ENCODE measurements at places on chromosomes 1 and 21.
A peak's percentile ranks its signal among the peaks of the same experiment; 100 is the strongest.

DNA sequence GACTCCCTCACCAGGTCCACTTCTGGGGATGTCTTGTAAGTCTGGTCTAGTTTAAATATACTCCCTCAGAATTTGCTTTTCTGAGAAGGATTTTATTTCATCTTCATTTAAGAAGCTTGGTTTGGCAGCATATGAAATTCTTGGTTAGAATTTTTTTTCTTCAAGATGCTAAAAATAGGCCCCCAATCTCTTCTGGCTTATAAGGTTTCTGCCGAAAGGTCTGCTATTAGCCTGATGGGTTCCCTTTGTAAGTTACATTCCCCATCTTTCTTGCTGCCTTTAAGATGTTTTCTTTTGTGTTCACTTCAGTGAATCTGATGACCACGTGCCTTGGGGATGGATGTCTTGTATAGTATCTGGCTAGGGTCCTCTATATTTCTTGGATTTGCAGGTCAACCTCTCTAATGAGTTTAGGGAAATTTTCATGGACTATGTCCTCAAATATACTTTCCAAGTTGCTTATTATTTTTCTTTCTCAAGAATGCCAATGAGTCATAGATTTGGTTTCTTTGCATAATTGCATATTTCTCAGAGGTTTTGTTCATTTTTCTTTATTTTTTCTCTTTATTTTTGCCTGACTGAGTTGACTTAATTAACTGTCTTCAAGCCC, 19.4 kb downstream of the TCP10L start:
- no peak for DNase-seq

GRCh38 chr1:38250356-38250755, 203.8 kb upstream of the POU3F1 start:
- DNase-seq = no peak

DNA sequence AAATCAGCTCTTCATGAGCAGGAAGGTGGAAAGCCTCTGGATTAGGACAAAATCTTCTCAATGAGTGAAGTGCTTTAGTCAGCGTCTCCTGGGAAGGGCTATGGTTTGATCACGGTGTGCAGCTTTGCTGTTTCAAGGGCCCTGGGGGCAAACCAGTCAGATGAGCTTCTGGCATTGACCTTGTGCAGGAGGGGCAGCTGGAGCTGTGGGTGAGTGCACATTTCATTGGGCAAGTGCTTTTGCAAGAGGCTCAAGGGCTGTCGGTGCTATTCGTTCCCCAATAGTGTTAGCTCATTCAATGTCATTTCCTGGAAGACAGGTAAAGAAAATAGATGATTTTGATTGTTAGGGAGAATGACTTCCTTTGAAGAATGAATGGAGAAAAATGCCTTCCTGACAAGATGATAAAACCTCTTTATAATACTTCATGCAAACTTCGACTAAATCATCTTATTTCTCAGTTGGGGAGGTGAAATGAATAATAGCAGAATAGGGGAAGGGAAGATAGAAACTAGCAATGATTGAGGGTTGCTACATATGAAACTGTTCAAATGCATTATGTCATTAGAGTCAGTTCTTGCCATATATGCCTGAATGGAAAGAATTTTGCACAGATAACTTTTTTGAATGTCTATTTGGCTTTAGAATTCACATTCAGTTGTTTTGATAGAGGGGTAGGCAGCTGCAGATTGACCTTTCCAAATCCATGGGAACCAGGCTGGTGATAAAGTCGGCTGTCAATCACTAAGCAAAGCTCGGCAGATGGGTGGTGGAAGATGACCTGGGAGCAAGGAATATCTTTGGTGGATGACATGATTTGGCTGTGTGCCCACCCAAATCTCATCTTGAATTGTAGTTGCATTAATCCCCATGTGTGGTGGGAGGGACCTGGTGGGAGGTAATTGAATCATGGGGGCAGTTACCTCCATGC, 12.9 kb upstream of the DISC1 start:
- DNase-seq = no peak

GRCh38 chr1:227779685-227780084, 35.8 kb upstream of the PRSS38 start:
- no peak for DNase-seq

GRCh38 chr1:208829595-208829994, 585.4 kb upstream of the PLXNA2 start:
- no peak for DNase-seq

DNA sequence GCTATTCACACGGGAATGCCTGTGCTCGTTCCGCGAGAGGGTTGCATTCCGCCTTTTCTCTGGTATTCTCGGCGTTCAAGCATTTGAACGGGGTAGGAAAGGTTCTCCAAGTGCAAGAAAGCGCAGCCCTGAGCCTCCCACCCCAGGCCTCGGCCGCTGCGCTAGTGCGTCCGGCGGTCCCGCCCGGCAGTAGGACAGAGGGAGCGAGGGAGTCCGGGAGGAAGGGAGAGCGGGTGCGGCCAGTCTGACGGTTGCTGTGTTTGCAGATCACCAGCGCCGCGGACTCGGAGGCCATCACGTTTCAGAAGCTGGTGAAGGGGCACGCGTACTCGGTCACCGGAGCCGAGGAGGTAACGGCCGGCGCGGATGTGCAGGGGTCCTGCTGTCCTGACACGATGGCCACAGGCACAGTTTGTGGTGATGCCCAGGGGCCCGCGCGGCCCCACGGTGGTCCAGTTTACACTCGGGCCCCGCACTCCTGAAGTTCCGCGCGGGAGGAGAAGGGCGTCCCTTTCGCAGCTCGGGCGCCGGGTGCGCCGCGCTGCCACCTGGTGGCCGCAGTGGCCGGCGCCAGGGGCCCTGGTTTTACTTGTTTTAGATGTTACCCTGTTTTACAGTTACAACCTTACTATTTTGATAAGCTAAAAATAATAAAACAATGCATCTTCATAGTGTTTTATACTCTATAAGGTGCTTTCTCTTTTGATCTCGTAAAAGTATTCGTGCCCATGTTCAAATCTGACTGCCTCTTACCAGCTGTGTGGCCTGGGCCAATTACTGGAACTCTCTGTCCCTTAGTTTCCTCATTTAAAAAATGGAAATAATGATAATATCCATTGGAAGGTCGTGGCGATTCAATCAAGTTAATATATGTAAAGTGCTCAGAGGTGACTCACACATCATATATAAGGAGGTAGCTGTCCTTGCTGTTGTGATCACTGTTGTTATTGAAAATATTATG, 36.7 kb downstream of the CAPN2 start:
- no peak for DNase-seq

DNA sequence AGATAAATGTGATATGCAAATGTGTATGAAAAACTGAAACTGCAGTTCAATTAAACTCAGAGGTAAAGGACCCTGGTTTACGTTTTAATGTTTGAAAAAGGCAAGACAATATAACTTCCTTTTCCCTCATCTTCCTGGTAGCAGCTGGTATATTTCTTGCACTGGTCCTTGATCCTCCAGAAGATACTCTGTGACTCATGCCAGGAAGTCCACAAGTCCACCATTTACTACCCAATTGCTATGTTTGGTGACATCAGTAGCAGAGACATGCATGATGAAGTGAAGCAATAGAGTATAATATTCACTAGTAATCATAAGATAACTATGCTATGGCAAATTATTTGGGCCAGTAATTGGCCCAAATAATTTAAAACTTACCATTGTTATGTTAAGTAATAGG, 774.5 kb upstream of the NEGR1 start:
- DNase-seq = no peak

DNA sequence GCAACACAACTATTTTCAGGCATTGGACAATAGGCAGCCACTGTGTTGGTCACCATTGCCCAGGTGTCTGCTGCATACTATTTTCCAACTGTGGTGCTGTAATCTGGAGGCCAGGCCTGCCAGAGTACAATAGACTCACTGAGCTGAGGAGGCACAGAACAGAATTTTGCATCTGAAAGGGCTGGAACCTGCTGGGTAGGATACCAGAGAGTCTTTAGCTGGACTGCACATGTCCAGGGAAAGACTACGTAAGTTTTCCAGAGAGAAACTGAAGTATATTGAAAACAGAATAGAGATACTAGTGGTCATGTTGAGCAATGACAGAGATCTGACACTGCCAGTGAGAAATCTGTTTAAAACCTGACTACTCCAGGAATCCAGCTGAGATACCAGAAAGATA, 200.8 kb downstream of the RASAL2 start:
- no peak for DNase-seq

DNA sequence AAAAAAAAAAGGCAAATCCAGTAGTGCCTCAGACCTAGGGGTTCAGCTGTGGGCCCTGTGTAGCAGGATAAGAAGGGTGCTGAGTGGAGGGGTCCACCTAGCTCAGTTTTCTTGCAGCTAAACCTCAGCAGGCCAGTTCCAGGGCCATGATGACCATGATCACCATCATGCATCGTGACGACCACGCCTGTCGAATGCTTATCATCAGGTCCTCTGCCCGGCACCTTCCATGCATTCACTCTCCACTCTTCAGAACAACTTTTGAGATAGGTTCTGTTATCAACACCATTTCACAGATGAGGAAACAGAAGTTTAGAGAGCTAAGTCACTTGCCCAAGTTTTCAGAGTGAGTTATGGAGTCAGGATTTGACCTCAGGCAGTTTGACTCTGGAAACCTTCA, 54.9 kb downstream of the ACBD3 start:
- no peak for DNase-seq

DNA sequence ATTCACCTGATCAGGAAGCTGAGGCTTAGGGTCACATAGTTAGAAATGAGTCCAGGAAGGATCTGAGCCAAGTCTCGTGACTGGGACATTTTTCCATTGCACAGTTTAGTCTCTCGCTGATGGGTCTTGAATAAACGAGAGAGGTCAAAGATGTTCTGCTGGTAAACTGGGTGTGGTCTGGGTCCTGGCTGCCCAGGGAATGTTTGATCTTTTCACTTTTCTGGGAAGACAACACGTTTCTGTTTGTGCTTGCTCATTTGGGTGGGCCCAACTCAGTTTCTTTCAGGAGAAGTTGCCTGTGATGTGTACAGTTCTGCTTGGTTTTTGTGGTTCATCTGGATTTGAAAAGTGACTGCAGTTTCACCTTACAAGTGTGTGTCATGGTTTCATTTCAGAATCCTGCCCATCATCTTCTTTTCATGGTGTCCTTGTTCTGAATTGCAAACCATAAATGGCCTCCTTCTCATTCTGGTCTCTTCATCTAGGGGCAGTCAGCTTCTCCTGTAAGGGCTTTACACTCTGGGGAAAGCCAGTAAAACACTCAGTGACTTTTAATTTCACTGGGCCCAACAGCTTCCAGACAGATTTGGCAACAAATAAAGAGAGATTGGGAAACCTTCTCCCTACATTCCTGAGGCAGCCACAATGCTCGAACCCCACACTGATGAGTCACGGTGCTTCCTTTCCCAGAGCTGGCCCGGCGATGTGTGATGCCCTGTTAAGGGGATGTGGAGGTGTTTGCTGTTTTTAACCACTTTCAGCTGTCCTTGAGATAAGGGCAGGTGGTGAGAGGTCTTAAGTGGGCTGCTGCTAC, 7.2 kb upstream of the TACSTD2 start:
- DNase-seq = no peak

- peak; percentile 78 for DNase-seq
These were observed 58.3 kb downstream of the UBE2T start for GRCh38 chr1:202283379-202283844.

GRCh38 chr1:41474490-41475271, 9.8 kb downstream of the EDN2 start:
- peak; percentile 57 for DNase-seq

- no peak for DNase-seq
These were observed 204.7 kb upstream of the PROX1 start for GRCh38 chr1:213782941-213783672.

GRCh38 chr1:228085287-228085951, 2.9 kb downstream of the ARF1 start:
- no peak for DNase-seq

DNA sequence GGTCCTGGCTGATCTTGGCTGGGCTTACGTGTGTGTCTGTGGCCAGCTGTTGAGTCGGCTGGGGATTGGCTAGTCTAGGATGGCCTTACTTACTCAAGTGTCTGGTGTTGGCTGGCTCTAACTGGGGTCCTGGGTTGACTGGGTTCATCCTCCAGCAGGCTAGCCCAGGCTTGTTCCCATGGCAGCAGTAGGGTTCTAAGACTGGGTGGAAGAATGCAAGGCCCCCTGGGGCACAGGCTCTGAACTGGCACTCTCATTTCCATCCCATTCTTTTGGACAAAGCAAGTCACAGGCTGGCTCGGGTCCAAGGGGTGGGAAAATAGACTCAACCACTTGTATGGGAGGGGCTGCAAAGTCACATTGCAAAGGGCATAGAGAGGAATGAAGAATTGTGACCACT, 7.9 kb upstream of the OPRD1 start:
- no peak for DNase-seq

DNA sequence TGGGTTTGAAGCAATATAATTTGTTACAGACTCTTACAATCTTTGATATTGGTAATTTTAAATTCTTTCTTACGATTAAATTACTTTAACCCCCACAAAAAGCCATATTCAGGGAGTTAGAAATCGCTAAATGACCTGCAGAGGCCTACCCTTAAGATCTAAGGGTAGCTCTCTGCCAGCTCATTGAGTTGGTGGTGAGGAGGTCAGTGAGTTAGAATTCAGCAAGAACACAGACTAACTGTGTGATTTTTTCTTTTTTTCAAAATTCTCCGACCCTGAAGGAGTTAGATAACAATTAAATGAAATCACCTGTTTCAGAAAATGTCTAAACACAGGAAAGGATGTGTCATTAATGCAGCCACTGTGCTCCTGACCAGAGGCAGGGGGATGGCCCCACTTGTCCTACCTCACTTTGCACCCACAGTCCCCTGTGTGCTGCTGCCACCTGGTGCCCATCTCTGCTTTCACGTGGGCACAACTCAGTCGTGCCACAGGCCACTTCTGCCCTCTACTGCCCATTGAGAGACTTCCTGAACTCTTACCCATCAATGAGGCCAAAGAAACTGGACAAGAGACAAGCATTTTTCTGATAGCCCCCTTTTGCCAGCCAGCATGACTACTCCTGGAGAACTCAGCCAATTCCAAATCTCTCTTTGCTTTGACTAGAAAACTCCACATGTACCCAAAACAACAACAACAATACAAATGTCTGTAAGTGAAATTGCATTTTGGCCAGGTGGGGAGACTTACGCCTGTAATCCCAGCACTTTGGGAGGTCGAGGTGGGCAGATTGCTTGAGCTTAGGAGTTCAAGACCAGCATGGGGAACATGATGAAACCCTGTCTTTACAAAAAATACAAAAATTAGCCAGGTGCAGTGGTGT, 8.4 kb downstream of the CFAP45 start:
- DNase-seq = peak; percentile 78

DNA sequence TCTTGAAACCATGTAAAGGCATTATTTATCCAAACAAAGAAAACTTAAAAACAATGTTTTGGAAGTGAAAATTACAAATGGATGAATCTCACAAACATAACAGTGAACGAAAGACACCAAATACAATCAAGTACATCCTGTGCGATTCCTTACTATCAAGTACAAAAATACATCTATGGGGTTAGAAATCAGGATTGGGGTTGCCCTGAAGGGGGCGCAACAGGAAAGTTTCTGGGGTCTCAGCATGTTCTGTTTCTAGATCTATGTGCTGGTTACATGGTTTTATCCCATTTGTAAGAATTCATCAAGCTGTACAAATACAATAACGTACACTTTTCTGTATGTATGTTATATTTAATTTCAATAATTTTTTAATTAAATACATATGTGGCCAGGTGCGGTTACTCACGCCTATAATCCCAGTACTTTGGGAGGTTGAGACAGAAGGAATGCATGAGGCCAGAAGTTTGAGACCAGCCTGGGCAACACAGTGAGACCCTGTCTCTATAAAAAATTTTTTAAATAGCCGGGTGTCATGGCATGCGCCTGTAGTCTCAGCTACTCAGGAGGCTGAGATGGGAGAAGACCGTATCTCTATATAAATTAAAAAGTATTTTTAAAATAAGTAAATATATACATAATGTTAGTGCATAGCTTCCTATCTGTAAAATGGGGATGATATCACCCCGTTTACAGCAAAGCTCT, 121.5 kb upstream of the SOD1 start:
- no peak for DNase-seq
